ENCODE measurements at places on chromosomes 3 and 15.
A peak's percentile ranks its signal among the peaks of the same experiment; 100 is the strongest.

- DNase-seq: no peak
Observed at GRCh38 chr3:114756506-114757279, 390.4 kb downstream of the ZBTB20 start.

DNA sequence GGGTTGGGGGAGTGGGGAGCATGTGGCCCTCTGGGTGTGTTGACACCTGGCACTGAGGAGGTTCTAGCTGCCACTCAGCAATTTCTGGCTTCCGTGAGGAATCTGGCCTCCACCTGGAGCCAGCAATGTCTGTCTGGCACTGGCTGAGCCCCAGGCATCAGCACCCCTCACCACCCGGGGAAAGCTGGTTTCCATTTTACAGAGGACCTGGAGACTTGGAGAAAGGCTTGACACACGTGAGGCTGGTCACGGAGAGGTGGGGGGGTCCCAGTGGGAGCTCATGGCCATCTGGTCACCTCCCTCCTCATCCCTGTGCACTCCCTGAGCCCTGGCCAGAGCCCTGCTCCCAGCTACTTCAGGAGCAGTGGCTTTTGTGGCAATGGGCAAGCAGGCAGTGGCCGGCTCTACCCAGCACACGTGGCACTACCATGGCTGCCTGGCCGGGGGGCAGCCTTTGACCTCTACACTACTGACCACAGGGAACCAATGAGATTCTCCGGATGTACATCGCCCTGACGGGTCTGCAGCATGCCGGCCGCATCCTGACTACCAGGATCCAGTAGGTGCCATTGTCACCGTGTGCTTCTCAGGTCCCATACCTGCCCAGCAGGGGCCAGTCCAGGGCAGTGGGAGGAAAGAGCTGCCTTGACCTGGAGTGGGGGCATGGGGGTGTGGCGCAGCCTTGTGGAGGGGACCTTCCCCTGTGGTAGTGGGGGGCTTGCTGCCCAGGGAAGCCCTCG, 28.5 kb downstream of the ACAD9 start:
- no peak for DNase-seq

DNA sequence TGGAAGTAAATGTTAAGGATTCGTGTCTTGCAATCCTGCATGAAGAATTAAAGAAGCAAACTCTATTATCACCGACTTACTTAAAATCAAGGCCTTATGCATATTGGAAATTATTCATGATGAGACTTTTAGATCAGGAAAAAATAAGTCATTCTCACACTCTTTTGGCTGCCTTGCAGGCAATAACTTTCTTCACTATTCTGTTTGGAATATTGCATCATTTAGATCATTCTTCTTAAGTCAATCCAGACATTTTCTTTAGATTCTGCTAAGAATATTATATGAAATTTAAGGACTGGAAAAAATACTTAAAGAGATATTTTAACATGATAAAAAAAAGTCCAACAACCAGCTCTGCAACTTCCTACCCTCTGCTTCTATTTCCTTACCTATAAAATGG, 245.4 kb downstream of the LRRN1 start:
- no peak for DNase-seq

DNA sequence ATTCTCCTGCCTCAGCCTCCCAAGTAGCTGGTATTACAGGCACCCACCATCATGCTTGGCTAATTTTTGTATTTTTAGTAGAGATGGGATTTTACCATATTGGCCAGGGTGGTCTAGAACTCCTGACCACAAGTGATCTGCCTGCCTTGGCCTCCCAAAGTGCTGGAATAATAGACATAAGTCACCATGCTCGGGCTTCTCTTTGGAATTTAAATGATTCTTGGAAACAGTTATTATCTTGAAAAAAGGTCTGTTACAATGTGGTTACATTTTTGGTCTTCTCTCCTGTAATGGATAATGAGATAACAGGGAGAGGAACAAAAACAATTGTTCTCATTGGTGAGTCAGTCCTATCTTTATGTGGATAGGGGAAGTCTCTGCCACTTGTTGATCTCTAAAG, 59.8 kb upstream of the AADACL2 start:
- no peak for DNase-seq

- DNase-seq: peak; percentile 42
Observed at GRCh38 chr3:129439226-129439816, 427 bp downstream of the MBD4 start.

DNA sequence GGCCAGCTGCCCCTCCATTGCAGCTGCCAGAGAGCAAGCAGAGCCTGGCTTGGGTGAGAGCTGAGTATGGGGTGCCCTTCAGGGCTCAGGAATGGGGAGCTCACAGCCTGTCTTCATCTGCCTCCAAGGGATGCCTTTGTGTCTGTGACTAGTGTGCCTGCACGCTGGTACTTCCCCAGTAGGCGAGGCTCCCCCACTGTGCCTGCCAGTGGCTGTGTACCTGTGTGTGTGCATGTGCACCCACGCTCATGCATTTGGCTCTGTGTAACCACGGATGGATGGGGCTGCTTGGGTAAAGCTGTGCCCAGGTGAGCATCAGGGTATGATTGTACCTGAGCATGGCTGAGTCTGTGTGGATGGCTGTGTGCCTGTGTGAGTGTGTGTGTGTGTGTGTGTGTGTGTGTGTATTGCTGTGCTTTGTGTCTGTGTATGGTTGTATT, 2.3 kb upstream of the GRM2 start:
- DNase-seq: no peak

GRCh38 chr15:88727439-88727838, 75.8 kb upstream of the ACAN start:
- DNase-seq: no peak

- DNase-seq: no peak
Observed at GRCh38 chr3:159875116-159875515, 113.5 kb upstream of the IL12A start.

GRCh38 chr3:161067335-161067734, 37.8 kb downstream of the B3GALNT1 start:
- no peak for DNase-seq

DNA sequence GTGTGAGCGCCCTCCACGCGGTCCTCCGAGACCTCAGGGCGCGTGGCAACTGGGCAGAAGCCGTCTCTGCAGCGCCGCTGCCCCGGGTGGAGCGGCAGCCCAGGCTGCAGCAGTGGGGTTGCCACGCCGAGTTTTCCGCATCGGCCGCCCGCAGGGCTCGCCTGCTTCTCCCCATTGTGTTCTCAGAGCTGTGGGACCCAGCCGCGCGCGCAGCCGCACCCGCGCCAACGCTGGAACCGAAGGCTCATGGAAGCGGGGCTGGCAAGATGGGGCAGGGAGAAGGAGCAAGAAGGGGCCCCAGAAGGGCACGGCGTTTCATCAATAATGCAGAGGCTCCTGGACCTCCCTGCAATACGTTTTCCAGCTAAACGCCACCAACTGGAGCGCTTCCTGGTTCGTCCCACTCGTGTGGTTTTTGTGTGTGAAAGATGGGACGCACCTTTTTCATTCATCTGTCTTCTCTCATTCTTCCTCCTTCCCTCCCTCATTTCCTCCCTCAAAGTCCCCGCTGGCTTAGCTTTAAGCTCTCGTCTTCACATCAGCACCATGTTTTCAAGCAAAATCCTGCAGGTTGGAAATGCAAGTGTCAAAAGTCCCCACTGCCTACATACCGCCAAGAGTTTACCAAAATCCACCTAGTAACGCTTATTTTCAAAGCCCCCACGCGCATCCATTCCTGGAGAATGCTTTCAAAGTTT, 1.2 kb downstream of the ROBO1 start:
- no peak for DNase-seq

GRCh38 chr3:179935710-179936109, 101.0 kb downstream of the PEX5L start:
- no peak for DNase-seq

- DNase-seq: no peak
Observed at GRCh38 chr15:30943654-30944335, 40.1 kb downstream of the FAN1 start.

DNA sequence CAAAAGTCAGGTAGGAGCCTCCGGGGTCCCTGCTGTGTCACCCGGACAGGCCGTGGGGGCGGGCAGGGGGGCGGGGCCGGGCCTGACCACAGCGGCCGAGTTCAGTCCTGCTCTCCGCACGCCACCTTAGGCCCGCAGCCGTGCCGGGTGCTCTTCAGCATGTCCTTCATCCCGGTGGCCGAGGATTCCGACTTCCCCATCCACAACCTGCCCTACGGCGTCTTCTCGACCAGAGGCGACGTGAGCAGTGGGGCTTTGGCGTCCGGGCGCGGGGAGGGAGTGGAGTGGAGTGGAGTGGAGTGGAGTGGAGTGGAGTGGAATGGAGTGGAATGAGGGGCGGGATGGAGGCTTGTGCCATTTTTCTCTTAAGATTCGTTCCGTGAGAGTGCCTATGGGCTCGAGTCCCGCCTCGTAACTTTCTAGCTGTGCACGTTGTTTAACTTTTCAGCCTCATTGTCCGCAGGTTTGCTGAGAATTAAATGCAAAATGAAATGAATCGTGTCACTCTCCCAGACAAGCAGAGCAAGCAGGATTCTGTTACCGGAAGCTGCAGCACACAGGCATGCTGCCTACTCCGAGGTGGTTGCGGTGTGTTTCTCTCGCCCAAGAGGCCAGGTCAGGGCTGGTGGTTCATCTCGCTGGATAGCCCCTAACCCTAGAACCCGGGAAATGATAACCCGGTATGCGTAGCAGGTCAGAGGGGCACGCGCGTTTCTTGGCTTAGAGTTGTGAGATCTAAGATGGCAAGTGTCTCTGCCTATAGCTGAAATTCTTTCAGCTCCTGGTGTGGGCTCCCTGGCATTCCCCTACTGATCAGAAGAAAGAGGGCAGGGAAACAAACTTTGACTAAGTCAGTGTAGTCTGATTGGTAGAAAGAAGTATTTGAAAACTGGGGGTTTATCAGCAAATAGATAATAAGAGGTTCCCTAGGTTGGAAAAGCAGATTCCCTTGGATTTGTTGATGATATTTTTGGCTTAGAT, at the start of gene FAH:
FAH (plus strand) TSS at position 104 of the 981 bp plus-strand sequence; CDS start at position 160, 56 bp downstream.
- DNase-seq: peak; percentile 57
